LoVo (cell line): ENCODE measurements at places on chromosomes 12 and 14.

- no peak for DNase-seq
Measured at GRCh38 chr12:127635838-127636237, 631.1 kb upstream of the TMEM132C start.

- peak; percentile 11 for DNase-seq
Measured at GRCh38 chr14:31787377-31787776, 226.2 kb downstream of the NUBPL start.

- no peak for DNase-seq
Measured at GRCh38 chr12:45469902-45470301, 254.0 kb downstream of the ANO6 start.

- peak; percentile 94 for DNase-seq
Measured at GRCh38 chr14:96362965-96363750, at the start of the genes ATG2B and GSKIP. Gene ATG2B, minus strand, starts transcription at chr14:96363341. Its CDS starts 365 bp downstream, at chr14:96362976. Gene GSKIP, plus strand, starts transcription at chr14:96363526. Its CDS starts 18,722 bp downstream, at chr14:96382248.

DNA sequence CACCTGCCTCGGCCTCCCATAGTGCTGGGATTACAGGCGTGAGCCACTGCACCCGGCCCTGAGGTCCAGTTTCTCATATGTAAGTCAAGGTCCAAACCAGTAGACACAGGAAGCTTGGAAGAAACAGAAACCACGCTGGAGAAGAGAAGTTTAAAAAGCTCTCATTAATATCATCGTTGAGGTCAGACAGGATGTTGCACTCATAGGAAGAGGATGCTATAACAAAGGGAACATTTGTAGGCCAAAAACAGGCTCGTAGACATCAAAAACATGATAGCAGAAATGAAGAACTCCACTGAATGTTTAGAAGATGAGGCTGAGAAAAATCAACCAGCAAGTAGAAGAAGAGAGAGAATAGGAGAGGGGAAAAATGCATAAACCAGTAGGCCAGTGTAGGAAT lies 46.8 kb downstream of the ACACB start:
- DNase-seq, result no peak

DNA sequence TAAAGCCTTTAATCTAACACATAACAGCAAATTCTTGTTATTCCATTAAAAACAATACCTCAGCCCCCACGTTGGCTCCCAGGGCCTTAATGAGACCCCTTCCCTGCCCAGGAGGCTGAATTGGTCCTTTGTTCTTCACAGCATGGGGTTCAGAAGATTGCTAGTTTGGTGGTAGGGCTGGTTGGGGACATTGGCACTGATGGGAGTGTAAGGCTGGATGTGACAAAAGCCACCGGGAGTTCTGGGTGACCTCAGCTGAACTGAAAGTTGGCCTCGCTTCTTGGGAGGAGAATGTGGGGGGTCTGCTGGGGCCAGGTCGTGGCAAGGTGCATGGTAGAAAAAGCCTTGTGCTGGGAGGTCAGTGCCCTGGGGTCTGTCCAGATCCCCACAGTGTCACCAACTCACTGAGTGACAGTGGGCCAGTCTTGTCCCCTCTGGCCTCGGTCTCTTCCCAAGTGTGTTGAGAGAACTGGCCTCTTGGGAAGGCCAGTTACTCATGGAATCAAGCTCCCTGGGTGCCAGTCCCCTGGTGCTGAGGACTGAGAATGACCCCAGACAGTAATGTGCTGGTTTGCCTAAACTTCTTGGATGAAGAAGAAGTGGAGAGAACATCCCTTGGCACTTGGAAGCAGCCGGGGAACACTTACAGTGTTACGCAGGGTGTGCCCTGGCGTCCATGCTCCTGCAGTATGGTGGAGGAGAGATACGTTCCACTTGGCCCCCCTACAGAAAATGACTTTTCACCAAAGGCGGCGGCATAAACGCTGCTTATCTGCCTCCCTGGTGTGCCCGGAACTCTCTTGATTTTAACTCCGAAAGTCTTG lies 283.7 kb upstream of the RTL1 start:
- DNase-seq, result no peak

- DNase-seq, result no peak
Measured at GRCh38 chr12:67677166-67677565, 28.6 kb downstream of the DYRK2 start.

- peak; percentile 45 for DNase-seq
Measured at GRCh38 chr14:104094709-104095425, 9.4 kb downstream of the ASPG start.

DNA sequence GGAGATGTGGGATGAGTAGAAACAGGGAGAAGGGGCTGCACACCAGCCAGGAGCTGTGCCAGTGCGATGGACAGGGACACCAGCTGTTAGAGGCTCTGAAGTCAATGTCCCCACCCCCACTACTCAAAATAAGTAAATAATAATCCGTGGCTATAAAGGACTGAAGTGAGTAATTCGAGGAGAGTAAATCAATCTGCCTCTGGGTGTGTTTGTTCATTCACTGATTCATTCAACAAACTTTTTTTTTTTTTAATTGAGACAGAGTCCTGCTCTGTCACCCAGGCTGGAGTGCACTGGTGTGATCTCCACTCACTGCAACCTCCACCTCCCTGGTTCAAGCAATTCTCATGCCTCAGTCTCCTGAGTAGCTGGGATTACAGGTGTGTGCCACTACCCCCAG lies 363.6 kb downstream of the TMEM132D start:
- DNase-seq, result no peak

GRCh38 chr12:103632554-103633216 lies 45.6 kb downstream of the STAB2 start:
- peak; percentile 72 for DNase-seq

DNA sequence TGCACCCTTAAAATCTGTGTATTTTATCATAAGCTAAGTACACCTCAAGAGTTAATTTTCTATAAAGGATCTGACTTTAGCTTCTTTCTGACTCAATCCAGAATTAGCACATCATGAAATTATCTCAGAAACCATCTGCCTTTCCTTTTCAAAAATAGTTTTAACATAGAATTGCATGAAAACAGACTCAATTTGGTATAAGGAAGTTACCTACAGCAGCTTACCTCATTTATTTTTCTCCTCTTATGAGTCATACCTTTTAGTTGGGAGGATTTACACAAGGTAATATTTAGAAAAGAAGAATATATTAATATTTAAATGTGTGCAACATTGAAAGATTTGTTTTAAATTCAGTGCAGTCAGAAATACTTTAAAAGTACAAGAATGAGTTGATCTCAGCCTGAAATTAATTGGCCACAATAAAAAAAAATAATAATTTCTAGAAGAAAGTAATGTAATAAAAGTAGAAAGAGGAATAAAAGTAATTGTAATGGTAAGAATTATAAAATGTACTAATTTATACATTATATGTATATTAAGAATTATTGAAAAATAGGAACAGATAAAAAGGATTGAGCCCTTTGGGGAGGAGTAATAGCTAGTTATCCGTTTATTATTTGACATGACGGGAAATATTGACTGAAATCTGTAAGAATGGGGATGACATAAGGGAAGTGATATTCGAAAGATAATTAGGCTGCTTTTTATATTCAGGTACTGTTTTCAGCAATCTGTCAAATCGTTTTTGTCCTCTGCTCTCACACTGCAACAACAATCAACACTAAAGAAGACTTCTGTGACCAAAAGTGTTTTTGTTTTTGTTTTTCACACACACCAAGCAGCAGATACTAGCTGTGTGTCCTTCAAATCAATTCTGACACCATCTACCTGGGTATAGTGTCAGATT lies 20.5 kb downstream of the ADAM21 start:
- DNase-seq, result no peak
